ENCODE measurements at places on chromosomes 2 and 18.

DNA sequence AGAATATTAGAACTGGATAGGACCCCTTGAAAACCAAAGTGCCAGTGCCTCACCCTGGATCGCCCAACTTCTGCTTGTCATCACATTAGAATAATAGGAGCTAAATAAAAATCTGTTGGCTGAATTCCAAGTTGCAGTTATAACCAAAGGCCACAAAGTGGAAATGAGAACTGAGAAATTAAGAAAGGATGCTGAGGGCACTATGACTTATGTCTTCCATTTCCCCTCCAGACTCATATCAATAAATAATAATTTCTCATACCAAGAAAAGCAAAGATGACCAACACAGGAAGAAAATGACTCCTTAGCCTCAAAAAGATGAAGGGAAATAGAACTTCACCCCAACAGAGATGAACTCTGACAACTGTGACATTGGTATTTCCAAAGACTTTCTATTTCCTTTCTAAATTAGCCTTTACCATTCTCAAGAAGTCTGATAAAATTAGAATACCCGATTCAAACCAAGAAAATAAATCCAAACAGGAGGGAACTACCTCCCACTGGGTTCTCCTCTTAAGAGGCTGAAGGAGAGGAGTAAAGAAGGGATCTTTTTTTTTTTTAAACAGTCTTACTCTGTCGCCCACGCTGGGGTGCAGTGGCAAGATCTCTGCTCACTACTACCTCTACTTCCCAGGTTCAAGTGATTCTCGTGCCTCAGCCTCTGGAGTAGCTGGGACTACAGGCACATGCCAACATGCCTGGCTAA is 46.5 kb upstream of the EPG5 start:
- no peak for DNase-seq

GRCh38 chr2:7405861-7406715 is 488.9 kb downstream of the RNF144A start:
- DNase-seq: no peak

GRCh38 chr2:45982096-45982495 is 315.1 kb upstream of the EPAS1 start:
- DNase-seq: no peak

DNA sequence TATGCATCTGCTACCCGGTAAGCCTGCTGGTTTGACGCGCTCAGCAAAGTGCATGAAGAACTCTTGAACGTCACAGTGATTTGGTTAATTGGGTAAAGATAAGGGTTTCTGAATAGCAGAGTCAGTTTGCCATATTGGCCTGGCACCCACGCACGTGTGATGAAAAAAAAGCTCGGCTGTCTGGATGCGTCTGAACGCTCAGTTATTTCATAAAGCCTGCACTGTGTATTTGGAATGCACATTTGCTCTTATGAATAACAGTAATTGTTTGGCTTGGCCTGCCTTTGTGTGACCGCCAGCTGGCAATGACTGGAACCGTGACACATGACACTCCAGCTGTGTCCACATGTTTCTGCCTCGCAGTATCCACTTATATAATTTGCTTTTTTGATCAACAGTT is 129.2 kb upstream of the MEIS1 start:
- DNase-seq: no peak

DNA sequence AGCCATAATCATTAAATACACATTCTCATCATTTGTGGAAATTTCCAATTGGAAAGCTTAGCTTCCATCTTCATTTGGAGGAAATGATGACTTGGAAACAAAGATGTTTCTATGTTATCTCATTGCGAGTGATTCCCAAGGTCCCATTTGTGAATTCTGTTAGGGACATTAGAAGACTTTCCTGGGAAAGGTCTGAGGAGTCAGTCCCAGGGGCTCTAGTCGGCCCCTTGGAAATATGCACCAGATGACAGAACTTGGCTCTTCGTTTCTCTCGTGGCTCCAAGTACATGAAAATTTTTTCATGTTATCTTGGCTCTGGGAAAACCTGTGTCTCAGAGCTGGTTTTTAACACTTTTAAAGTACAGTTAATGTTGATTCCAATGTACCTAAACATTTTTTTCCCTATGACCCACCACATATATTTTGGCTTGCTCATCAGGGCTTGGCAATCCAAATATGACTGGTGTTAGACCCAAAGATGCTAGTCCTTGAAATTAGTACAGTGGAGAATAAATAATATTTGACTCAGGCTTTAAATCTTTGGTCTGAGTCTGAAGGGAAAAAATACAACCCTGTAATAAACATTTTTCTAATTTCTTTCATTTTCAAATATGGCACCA is 15.4 kb upstream of the CAVIN2 start:
- no peak for DNase-seq

- DNase-seq: no peak
Observed at GRCh38 chr2:191177751-191178736, 27.2 kb upstream of the STAT4 start.

DNA sequence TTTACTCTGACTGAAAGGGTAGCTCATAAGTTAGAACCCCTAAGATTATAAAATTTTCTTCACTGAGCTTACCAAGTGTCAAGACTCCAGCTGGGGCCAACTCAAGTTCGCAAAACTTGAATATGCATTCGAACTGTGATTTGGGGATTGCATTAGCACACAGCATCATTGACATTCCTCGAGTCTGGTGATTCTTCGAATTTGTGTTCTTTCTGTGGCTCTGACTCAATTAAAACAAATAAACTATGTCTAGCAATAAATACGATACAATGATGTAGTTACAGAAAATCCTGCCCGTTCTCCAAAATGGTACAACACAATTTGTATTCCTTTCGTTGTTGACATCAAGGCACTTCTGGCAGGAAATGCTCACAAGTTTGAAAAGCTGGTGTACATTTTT is 11.1 kb downstream of the CCL20 start:
- no peak for DNase-seq

DNA sequence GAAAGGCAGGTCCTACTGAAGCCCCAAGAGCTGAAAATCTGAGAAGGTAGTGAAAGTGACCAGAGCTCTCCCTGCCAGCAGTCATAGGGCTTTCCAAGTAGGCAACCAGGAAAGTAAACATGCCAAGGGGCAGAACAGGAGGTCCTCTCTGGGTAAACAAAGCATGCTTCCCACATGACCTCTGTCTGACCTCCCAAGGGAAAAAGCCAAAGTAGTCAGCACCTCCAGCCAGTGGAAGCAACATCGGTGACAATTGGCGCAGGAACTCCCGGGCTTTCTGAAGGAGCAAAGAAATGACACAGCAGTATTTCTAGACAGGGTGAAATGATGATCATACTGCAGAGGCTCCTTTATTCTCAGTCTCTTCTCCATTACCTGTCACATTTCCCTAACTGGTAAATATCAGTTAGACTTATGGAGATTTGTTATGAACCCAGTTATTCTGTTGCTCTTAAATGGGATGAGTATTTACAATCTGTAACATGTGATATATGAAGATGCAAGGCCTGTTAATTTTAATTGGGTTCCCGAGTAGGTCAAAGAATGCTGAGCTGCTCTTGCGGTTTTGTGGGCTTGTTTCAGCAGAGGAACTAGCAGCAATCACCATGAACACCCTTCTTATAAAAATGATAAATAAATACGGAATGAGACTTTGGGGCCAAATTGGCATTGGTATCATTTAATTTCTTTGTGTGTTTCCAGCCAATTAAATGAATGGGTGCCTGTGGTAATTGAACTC is 321.0 kb downstream of the RND3 start:
- DNase-seq: no peak

GRCh38 chr2:43099797-43100196 is 126.6 kb downstream of the ZFP36L2 start:
- no peak for DNase-seq

DNA sequence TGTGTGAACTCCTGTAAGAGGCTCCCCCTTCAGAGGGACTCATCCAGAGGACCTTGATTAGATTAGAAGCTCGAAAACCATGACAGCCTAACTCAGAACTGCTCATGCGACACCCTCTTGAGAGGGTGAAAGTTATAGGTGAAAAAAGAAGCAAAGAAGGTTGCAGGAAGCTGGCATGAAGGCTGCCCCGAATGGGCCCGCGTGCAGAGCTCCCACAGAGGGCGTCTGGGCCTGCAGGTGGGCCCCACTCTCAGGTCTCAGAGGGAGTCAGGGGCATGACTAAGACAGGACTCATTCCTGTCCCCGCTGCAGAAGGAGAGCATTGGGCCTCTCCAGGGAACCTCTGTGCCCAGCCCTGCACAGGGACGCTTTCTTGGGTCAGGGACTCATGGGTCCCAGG is 235.4 kb downstream of the EIPR1 start:
- DNase-seq: no peak

DNA sequence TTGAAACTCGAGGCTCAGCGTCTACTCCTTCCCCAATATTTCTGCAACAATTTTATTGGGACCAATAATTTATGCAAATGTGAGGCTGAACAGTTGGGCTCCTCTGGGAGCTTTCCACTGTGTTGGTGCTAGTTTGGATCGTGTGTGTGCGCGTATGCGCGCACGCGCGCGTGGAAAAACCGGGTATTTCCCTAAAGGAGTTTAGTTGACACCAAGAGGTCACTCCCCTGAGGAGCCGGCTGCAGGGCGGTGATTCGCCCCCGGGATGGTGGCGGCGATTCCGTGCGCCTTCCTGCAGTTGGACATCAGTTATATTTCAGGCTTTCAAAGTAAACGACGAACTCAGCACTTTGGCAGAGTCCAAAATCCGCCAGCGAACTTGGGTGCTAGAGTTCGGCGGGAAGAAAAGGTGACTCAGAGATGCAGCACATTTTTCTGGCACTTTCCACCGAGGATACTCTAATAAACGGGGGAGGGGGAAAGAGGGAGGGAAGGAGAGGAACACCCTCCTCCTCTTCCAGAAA is 186.5 kb upstream of the FANCL start:
- DNase-seq: no peak

- DNase-seq: no peak
Observed at GRCh38 chr2:98583816-98584618, 24.3 kb downstream of the COA5 start.

DNA sequence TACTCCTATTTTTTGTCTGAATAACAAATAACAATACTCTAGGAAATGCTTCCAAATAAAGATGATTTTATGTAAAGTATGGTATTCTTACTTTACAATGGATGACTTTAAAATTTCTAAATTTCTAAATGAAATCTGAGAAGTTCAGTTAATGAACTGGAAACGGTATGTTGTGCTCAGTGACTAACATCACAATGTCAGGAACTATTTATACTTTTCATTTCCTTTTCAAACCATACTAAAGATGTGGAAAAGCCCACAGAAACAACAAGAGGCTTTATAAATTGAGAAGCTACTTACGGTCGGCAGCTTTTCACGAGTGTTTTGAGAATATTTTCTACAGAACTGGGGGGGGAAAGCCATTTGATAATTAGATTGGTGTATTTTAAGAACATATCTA is 31.1 kb downstream of the PSME4 start:
- no peak for DNase-seq

GRCh38 chr2:120600335-120600734 is 135.3 kb upstream of the GLI2 start:
- DNase-seq: no peak

- DNase-seq: no peak
Observed at GRCh38 chr2:238099714-238100048, 459 bp upstream of the ESPNL start.

DNA sequence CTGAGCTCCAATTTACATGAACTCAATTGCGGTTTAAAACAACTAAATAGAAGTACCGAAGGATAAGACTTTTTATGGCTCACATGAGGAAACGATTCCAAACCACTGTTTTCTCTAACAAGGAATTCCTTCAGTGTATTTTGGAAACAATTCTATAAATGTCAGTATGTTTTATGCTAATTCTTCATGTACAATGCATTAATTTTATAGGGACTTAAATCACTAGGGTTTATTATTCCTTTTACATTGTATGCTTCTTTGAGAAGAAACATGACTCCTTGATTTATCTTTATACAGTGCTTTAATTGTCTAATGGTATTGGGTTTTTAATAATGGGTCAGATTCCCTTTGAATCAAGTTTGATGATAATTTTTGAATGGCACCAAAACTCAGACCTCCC is 566.8 kb downstream of the EPHA4 start:
- DNase-seq: no peak

- DNase-seq: no peak
Observed at GRCh38 chr2:27960237-27960912, 69.8 kb downstream of the BABAM2 start.

- DNase-seq: no peak
Observed at GRCh38 chr18:449374-449773, 51.1 kb downstream of the COLEC12 start.

GRCh38 chr18:62060820-62061219 is 126.0 kb downstream of the PIGN start:
- DNase-seq: no peak

DNA sequence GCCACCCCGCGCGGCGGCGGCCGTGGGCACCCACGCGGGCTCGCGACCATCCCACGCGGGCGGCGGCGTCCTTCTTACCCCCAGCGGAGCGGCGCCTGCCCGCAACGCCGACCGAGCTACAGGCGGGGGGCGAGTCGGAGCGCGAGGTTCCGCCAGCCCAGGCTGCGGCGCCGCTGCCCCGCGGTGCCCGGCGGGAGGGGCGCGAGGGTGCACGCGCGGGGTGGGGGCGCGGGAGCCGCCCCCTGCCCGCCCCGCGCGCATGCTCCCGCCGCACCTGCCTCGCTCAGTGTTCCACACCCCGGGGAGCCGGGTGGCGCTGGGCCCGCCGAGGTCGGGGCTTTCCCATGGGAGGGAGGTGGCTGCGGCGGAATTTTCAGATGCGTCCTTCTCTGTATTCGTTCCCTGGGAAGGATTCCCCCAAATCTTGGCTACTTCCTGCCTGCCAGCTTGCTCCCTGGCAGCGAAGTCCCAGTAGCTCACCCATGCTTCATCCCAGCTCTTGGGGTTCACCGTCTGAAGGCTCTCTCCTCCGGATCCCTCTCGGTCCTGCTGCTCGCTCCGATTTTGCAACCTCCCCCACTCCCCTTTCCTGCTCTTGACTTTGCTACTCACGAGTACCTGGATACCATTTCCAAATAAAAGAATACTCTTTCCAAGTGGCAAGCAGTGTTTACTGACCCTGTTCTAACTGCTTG is at the start of gene L3MBTL4:
TSS of gene L3MBTL4 (minus strand) at position 189 of the 695 bp plus-strand sequence. CDS start 103,286 bp downstream, outside the sequence.
- DNase-seq: no peak

- no peak for DNase-seq
Observed at GRCh38 chr2:31066551-31066950, 71.7 kb downstream of the GALNT14 start.

DNA sequence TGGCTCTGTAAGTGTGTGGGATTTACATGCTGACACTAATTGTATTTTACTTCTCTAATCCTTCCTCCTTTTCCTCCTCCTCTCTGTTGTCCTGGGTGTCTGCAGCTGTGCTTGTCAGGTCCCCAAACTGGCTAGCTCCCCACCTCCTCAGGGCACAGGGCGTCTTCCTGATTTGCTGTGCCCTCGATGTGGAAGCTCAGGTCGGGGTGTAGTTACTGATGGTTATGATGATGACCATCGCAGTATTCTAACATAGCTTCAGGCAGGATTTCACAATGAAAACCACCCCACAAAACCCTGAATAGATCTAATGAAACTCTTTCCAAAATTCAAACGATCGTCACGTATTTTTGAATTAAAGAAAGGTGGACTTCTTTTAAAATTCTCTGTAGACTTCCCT is 428.4 kb downstream of the TGIF1 start:
- no peak for DNase-seq

All from stimulated activated CD8-positive, alpha-beta memory T cell treated with anti-CD3 and anti-CD28 coated beads, Interleukin-15, amount 100 ng/mL, for 1 hour (primary cell).